NCI-H524 treated with DMSO at 0.1 percent for 48 hours (cell line): ENCODE measurements at places on chromosomes 12 and 14.

DNA sequence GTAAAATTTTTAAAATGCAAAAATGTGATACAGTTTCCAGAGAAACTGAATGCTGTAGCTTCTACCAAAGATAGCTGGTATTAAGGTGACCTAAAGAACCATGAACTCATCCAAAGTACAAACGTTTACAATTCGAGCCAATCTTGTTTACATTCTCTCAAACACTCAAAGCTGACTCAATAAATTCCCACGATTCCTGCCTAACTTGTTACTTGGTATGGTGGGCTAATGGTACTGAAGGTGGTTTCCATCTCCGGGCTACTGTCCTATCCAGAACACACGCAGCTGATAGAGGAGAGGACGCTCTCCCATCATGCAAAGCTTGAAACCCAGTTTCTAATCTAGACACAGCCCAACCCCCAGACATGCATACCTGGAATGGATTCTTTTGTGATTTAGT is 31.5 kb downstream of the RAD9B start:
- no peak for DNase-seq

- DNase-seq = peak; percentile 8
These were observed 171.8 kb upstream of the ATF7IP start for GRCh38 chr12:14193639-14194038.

DNA sequence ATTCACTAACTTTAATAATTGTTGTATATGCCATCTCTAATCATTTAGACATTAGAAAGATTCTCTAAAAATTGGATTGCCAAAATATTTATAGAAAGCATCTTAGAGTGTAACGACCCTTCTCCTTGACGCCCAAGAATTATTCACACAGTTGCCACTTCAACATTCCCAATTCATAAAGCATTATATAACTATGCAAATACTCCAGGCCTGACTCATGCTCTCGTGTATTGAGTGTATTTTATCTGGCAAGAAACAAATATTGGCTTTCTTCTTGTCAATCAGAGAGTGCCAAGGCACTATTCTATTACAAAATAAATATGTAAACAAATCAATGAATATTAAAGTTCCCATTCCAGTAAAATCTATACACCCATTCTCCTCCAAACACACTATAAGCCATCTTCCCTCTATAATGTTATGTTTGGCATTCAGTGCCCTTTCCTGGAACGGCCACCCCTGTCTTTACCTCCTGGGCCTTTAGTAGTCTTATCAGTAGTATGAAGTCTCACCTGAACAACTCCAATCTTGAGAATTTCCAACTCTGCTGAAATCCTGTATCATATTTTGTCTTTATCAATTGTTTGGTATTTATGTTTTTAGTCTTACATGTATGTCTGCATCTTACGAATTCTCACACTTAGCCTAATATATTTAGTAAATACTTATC is 182.6 kb downstream of the PIK3C2G start:
- DNase-seq = no peak

DNA sequence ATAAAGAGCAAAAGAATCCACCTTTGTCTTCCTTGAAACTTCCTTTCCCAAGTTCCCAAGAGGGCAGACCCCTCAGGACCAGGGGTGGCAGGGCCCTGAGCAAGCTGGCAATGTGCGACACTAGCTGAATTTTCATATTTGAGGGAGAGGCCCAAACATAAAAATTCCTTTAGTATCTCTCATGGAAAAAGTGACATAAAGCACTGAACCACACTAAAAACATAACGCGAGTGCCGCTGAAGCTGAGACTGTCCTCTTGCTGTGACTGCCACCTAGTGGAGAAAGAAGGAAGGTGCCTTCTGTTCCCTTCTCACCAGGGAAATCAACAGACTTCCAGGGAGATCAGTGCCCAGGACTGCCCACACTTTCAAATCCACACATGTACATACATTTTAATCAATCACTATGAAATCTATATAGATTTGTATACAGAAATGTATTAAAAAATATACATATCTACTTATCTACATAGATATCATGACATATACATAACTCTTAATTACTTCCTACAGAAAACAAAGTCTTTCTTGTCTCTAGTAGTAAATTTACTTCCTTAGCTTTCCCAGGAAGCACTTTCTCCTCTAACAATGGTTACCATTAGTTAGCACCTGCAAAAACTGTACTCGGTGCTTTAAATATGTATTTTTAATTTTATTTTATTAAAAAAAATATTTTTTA is 53.8 kb downstream of the SSH1 start:
- DNase-seq = peak; percentile 14

DNA sequence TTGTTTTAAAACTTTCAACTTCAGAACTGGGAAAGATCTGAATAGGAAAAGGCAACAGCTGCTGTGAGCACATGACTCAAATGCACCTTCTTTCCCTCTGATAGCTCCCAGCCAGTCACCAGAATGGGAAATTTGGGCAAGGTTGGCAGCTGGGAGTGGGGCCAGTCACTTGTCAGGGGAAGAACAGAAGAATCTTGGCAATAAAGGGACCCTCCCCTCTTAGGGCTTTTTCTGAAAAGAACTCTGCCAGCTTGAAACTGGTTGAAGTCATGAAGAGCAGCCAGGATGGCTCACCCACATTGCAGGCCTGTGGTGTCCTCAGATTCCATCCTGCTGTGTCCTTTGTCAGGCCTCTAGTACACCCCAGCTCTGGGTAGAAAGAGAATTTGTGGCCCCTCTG is 10.3 kb upstream of the RIC8B start:
- no peak for DNase-seq

- DNase-seq = no peak
These were observed at the start of gene LAG3 for GRCh38 chr12:6772331-6772695. Gene LAG3 (plus strand): TSS chr12:6772520. CDS start chr12:6772853, 333 bp downstream.

GRCh38 chr12:91414636-91415035 is 232.0 kb upstream of the DCN start:
- DNase-seq = no peak

DNA sequence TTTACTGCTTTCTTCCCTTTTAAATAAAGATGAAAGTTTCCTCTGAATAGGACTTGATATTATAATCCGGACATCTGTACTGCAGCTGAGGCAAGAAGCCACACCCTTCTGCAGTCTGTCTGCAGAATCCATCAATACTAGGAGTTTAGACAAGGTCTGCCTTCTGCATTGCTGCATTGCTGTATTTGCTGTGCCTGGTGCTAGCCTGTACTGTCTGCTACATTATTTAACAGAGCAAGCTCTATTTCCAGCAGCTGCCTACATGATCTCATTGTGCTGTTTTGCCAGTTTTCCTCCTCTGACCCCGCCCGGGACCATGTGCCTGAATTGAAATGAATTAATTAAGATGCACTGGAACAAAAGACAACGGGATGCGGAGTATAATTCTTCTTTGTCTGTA is 1.7 kb downstream of the TUBA1A start:
- DNase-seq = peak; percentile 30

GRCh38 chr14:58716706-58717105 is 78.9 kb downstream of the DACT1 start:
- DNase-seq = no peak

DNA sequence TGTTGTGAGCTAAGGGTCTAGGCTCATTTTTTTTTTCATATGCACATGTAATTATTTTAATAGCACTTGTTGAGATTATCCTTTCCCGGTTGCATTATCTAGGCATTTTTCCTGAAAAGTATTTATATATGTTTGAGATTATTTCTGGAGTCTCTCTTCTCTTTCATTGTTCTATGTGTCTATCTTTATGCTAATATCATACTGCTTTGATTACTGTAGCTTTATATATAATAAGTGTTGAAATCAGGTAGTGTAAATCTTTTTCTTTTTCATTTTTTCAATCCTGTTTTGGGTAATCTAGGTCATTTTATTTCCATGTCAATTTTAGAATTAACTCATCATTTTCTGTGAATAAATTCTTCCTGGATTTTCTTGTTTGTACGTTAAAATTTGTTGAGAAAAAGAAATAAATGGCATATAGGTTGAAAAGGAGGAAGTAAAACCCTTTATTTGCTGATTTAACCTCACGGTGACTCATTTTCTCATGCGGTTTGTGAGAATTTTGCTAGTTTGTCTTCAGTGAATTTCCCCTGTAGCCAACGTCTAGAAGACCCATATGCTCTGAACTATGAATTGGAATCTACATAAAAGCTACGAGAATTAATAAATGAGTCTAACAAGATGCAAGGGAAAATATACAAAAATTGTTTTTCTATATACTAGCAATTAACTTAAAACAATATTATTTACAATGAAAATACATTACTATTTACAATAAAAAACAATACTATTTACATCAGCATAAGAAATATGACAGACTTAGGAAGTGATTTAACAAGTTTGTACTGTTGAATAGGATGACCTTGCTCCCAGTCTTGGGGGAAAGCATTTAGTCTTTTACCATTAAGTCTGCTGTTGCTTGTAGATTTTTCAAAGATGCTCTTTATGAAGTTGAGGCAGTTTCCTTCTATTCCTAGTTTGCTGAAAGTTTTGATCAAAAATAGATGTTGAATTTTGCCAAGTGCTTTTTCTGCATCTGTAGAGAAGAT is 105.0 kb downstream of the SNAPC1 start:
- no peak for DNase-seq

GRCh38 chr12:57781801-57782200 is 786 bp upstream of the TSFM start:
- DNase-seq = no peak

DNA sequence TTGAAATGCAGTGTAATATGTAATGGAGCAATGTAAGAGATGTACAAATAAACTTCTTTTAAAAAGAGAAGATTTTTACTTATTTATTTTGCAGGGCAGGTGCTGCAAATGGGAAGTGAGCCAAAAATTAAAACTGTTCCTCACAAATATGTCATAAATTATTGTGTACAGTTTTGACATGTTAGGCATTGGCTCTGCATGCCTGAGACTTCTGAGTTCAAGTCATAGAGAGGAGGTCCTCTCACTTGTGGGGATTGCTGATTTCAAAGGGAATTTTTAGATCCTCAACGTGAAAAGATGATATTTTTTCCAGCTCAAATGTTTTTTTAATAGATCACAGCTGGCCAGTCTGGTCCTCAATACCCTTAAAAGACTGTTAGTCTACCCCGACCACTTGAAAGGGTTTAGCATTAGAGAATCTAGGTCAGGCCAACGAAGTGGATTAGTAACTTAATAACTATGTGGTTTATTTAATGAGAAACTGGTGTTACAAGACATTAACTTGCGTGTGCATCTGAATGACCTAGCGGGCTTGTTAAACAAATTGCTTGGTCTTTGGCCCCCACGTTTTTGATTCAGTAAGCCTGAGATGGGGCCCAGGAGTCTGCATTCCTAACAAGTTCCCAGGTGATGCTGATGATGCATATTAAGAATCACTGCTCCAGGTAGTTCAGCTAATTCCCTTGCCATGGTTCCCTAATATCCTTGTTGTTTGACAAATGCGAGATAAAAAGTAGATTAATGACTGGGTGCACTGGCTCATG is 30.9 kb upstream of the WDR89 start:
- DNase-seq = peak; percentile 100

GRCh38 chr12:128573907-128574306 is 249.9 kb downstream of the SLC15A4 start:
- DNase-seq = peak; percentile 38

- no peak for DNase-seq
These were observed 221.2 kb downstream of the KCNH5 start for GRCh38 chr14:62824086-62824485.

GRCh38 chr12:130014485-130014807 is 110.6 kb upstream of the TMEM132D start:
- no peak for DNase-seq

- no peak for DNase-seq
These were observed 194.4 kb upstream of the CCDC196 start for GRCh38 chr14:66291756-66292155.

- DNase-seq = no peak
These were observed 21.6 kb downstream of the RFC5 start for GRCh38 chr12:118038137-118038536.

DNA sequence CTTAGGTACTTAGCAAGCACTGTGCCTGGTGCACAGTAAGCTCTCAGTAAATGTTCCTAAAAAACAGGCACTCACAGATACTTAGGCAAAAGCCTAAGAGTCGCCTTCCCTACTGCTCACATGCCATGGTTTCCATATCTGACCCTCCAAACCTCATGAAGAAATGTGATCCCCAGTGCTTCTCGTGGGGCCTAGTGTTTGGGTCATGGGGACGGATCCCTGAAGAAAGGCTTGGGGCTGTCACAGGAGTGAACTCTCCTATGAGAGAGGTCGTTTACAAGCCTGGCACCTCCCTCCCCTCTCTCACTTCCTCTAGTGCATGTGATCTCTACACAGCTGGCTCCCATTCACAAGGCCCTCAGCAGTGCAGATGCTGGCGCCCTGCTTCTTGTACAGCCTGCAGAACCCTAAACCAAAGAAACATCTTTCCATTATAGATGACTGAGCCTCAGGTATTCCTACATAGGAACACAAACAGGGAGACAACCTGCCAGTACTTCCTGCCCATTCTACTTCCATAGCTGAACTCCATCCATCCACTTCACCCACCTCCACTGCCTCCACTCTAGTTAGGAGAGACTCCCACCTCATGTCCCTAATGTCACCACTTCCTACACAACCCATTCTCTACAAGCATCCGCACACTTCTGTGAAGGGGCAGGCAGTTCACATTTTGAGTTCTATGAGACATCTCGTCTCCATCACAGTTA is 2.9 kb downstream of the SLC15A4 start:
- no peak for DNase-seq

DNA sequence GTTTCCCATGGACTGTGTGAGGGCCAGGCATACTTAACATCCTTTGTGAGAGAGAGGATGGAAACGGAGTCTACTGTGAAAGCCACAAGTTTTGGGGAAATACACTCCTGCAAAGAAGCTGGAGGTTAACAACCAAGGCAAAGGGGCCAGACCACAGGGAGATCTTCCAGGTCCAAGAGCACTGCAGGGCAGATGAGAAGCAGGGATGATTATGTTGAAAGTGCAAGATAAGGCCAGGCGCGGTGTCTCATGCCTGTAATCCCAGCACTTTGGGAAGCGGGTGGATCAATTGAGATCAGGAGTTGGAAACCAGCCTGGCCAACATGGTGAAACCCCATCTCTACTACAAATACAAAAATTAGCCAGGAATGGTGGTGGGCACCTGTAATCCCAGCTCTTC is 15.1 kb downstream of the COQ6 start:
- no peak for DNase-seq

GRCh38 chr12:64390275-64390851 is at the start of gene C12orf56:
Gene C12orf56 (minus strand): TSS chr12:64390758. CDS start chr12:64390565, 193 bp downstream.
- DNase-seq = no peak

GRCh38 chr12:26647088-26647487 is 185.9 kb downstream of the ITPR2 start:
- DNase-seq = no peak

- DNase-seq = no peak
These were observed 5.6 kb downstream of the LTA4H start for GRCh38 chr12:96029826-96030225.

DNA sequence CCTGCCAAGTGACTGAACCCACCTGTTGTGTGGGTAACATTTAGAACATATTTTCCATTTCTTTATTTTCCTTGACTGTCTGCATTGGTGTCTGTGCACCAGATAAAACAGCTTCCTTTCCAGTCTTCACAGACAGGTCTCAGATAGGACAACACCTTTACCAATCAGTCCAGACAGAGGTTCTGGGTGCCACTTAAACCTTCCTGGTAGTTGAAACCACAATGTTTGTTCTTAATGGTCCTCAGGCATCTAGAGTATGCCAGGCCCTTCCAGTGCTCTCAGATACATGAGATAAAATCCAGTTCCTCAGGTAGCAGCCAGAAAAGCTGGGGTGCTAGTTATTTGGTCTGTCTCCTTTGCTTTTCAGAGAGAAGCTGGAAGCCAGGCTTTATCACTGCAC is 7.0 kb upstream of the CLEC2D start:
- no peak for DNase-seq
